ENCODE measurements at places on chromosomes 6 and 20.

DNA sequence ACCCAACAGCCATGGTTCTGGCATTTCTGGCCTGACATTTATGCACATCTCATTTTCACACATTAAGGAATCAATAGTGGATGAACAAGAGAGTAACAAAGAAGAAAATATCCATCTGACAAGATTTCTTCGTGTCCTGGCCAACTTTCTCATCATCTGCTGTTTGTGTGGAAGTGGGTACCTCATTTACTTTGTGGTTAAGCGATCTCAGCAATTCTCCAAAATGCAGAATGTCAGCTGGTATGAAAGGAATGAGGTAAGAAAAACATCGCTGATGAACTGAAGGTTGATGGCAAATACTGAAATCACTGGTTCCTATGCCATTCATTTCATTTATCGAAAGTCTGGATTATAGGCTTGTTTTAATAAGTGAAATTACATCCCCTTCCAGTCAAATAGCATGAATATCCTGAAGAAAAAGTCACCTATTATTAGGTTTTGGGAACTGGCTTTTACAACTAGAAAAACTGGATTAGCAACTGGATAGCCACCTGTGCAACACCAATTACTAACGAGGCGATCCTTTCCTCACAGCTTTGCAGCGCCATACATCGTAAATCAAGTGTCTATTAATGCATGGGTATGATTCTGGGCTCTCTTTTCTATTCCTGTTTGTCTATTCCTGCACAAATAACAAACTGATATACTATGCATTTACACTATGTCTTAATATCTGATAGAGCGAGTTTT, 50.2 kb upstream of the NOP56 start:
- DNase-seq = no peak

DNA sequence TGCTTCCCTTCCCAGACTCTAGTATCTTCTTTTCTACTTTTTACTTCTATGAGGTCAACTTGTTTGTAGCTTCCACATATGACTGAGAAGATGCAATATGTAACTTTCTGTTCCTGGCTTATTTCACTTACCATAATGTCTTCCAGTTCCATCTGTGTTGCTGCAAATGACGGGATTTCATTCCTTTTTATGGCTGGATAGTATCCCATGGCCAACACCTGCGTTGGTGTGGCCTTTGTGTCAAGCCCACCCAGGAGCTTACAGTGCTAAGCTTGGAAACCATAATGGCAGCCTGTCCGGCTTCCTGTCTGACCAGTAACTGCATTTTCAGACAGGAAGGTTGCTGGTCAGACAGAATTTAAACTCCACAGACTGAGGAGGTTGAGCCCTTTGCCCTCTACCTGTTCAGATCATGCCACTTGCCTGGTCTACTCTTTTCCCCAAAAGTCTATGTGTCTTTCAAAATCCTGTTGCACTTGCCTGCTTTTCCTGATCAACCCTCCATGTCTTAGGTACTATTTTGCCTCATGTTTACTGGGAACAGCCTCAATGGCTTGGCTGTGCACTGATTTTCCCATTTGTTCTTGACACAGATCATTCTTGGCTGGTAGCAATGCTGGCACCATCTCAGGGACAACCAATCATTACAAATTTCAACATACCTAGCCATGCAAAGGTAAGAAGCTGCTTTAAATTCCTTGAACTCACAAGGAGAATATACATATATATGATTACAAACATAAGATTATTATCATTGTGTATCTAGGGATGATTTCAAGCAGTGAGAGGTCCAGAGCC, 114.3 kb upstream of the PLEKHG1 start:
- no peak for DNase-seq

- no peak for DNase-seq
Observed at GRCh38 chr6:28340310-28341095, 4.6 kb upstream of the ZSCAN31 start.

DNA sequence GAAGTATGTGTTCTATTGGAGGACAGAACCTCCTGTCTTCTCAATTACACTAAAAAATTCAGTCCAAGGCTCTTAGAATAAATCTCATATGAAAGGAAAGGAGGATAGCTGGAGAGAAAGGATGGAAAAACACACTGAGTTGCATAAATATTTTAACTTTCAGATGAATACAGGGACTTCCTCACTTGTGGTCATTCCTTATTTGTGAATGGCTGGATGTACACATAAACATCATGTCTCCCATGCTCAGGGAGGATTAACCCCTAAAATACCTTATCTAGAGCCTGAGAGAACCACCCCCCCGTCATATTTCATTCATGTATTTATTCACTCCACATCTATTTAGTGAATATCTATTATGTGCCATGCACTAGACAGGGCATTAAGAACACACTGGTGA, 217.6 kb upstream of the CITED2 start:
- no peak for DNase-seq

Measured in KG1 (cell line).